ENCODE measurements at places on chromosomes 4 and X.

- DNase-seq, result peak; percentile 51
Measured at GRCh38 chr4:77697860-77698590, 92.4 kb downstream of the CXCL13 start.

- no peak for DNase-seq
Measured at GRCh38 chrX:56798866-56799758, 70.1 kb downstream of the NBDY start.

DNA sequence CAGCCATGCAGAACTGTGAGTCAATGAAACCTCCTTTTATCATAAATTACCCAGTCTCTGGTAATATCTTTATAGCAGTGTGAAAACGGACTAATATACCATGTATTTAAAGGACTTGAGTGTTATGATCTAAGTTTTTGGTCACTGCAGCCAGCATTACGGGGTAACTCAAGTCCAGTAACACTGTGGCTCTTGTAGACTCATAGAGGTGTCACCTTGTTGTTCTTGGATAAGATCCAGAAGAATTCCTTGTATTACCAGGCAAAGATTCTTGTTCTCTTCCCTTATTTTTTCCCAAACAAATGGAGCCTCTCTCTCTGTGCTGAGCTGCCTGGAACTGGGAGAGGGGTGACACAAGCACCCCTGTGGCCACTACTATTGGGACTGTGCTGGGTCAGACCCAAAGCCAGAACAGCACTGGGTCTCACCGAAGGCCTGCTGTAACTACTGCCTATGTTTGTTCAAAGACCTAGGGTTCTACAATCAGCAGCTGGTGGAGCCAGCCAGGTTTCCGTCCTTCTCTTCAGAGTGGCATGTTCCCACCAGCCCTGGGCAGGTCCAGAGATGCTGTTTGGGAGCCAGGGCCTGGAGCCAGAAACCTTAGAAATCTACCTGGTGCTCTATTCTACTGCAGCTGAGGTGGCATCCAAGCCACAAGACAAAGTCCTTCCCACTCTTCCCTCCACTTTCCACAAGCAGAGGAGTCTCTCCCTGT lies 43.7 kb upstream of the MED14 start:
- no peak for DNase-seq

- no peak for DNase-seq
Measured at GRCh38 chrX:13092455-13092941, 48.1 kb upstream of the FAM9C start.

DNA sequence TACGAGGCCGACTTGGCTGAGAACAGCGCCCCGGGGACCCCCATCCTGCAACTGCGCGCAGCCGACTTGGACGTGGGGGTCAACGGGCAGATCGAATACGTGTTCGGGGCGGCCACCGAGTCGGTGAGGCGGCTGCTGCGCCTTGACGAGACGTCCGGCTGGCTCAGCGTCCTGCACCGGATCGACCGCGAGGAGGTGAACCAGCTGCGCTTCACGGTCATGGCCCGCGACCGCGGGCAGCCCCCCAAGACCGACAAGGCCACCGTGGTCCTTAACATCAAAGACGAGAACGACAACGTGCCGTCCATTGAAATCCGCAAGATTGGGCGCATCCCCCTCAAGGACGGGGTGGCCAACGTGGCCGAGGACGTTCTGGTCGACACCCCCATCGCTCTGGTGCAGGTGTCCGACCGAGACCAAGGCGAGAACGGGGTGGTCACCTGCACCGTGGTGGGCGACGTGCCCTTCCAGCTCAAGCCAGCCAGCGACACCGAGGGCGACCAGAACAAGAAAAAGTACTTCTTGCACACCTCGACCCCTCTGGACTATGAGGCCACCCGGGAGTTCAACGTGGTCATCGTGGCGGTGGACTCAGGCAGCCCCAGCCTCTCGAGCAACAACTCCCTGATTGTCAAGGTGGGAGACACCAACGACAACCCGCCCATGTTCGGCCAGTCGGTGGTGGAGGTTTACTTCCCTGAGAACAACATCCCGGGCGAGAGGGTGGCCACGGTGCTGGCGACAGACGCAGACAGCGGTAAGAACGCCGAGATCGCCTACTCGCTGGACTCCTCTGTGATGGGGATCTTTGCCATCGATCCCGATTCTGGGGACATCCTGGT lies 2.4 kb downstream of the PCDH7 start:
- peak; percentile 45 for DNase-seq

DNA sequence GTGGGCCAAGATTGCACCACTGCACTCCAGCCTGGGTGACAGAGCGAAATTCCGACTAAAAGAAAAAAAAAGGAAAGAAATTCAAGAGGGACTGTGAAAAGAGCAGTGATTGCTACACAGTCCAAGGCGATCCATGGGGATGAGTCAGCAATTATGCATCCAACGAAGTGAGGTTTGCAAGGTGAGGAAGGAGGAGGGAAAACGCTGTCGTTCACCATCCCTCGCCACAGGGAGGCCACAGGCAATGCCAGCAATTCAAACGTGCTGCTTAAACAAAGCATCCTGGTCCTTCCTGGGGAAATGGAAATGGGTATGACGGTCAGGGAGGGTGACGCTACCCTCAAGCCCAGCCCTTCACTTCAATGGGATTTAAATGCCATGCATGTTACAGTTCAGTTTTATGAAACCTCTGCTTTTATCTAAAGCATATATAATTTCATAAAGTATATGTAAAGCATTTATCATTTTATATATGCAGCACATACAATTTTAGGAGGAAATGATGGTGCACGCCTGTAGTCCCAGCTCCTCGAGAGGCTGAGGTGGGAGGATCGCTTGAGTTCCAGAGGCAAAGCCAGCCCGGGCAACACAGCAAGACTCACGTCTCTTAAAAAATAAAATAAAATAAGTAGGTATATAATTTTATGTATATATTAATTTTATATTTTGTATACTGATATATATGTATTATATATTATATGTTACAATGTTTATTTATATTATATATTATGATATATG lies 108.7 kb downstream of the DHRSX start:
- DNase-seq, result no peak

- no peak for DNase-seq
Measured at GRCh38 chr4:42281324-42282020, 115.8 kb upstream of the SHISA3 start.

GRCh38 chr4:20251796-20252655 lies at the start of gene SLIT2:
SLIT2 (plus strand) TSS chr4:20251905; CDS start chr4:20253816, 1,911 bp downstream.
- DNase-seq, result peak; percentile 85

DNA sequence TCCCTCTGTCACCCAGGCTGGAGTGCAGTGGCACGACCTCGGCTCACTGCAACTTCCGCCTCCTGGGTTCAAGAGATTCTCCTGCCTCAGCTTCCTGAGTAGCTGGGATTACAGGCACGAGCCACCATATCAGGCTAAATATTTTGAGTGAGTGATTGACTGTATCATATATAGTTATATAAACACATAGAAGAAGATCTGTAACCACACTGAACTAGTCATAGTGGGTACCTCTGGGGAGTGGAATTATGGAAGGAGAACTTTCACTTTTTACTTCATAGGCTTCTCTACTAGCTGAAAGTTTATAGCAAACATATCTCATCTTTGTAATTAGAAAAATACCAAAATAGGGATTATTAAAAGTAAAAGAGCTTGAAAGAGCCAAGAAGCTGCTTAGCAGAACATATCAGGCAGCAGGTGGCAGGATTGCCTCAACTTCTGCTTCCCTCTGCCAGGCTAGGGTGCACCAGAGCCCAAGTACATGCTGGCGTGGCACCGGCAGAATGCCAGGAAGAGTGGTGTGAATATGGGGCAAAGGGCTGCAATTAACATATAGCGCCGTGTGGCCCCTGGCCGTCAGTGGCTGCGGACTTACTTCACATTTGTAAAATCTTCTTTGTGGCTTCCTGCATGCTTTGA lies 39.5 kb upstream of the CD40LG start:
- peak; percentile 46 for DNase-seq

DNA sequence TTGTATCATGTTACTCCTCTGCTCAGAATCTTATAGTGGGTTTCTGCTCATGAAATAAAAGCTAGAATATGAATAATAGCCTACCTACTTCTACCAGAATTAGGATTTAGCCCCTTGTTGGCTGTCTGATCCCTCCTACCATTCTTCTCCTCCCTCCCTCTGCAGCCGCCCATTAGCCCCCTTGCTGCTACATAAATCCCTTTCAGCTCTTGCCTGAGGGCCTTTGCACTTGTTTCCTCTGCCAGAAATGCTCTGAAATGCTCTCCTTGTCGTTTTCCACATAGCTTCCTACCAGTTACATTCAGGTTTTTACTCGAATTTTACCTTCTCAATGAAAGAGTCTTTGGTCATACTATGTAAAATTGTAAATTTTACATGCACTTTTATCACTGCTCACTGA lies 159.2 kb downstream of the ADGRL3 start:
- DNase-seq, result no peak

All from left lobe of liver (tissue), 2 donors.